ENCODE measurements at places on chromosomes 7 and 10.

- DNase-seq, result no peak
These were observed 194.0 kb upstream of the PRPS1L1 start for GRCh38 chr7:18221377-18222293.

DNA sequence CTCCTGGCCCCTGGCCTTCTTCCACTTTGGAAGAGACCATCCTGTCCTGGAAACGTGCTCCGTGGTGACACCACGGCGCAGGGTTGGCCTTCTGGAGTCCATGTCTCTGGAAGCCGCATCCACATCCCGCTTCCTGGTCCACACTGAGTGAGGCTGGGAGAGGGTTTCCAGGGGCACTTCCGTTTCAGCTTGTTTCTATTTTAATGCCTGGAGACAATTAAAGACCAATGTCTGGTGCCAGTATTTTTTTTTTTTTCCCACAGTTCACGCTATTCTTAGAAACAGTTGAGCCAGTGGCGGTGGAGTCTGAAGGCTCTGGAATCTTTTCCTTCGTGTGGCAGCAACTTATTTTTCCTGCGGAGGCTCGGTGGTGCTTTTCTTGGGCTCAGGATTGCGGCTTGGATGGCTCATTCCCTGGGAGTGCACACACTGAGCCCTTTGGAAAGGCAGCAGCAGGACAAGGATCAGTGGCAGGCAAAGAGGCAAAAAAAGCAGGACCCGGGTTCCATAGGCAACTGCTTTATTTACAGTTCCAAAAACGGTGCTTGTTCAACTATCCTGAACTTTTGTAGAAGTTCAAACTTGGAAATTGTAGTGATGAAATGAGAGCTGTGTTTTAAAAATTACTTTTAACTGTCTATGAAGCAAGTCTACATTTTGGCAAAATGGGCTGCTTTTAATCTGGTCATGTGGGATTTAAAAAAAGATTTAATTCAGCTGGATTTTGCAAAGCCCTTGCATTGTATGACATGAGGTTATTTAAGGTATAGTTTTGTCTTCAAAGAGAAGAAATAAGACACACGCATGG is 202.8 kb downstream of the BAMBI start:
- DNase-seq, result no peak

GRCh38 chr7:154769001-154769400 is 233.9 kb downstream of the PAXIP1 start:
- no peak for DNase-seq

GRCh38 chr7:2006921-2007381 is 225.8 kb downstream of the MAD1L1 start:
- no peak for DNase-seq

- no peak for DNase-seq
These were observed 11.3 kb downstream of the INPP5A start for GRCh38 chr10:132548869-132549268.

DNA sequence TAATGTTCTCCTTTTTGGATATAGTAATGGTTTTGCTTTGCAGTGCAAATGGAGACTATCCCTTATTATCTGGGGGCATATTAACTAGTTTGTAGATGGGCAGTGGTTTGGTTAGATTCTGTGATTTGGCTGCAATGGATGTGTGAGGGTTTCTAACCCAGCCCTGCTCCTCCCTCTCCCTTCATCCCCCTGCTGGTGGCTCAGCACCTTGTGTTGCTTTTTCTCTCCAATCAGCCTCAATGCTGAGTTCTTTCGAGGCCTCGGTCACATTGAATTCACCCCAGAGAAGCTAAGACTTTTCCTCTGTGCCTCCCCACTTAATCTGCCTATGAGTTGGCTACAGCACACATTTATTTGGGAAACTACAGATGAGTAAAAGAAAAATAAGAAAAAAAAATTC is 120.0 kb downstream of the MALRD1 start:
- no peak for DNase-seq

DNA sequence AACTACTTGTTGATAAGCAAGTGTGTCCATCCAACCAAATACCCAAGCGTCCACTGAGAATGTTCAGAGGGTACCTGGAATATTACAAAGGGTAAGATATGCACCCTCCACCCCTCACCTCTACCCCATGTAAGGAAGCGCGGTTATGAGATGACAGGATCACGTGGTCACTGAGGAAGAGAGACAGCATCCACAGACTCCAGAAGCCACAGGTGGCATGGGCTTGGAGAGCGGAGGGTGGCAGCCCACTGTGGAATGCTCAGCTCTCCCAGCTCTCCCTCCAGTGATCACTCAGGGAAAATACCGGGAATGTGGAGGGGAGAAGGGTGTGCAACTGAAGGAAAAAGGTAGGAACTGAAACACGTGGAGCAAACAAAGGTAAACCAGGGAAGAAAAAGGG is 25.7 kb downstream of the SFMBT2 start:
- DNase-seq, result no peak

GRCh38 chr7:7201578-7202374 is 19.4 kb downstream of the C1GALT1 start:
- no peak for DNase-seq
